Stimulated activated memory B cell treated with anti-CD40 and anti-IgM and Interleukin-4, amounts not matched to agents 10 μg/mL and 1 μg/mL and 100 μg/mL, for 72 hours (primary cell): ENCODE measurements at places on chromosomes 1 and 21.

- no peak for ATAC-seq
Observed at GRCh38 chr21:26194326-26194725, 23.8 kb upstream of the APP start.

GRCh38 chr1:233972951-233973635 is 68.6 kb downstream of the SLC35F3 start:
- ATAC-seq = no peak

DNA sequence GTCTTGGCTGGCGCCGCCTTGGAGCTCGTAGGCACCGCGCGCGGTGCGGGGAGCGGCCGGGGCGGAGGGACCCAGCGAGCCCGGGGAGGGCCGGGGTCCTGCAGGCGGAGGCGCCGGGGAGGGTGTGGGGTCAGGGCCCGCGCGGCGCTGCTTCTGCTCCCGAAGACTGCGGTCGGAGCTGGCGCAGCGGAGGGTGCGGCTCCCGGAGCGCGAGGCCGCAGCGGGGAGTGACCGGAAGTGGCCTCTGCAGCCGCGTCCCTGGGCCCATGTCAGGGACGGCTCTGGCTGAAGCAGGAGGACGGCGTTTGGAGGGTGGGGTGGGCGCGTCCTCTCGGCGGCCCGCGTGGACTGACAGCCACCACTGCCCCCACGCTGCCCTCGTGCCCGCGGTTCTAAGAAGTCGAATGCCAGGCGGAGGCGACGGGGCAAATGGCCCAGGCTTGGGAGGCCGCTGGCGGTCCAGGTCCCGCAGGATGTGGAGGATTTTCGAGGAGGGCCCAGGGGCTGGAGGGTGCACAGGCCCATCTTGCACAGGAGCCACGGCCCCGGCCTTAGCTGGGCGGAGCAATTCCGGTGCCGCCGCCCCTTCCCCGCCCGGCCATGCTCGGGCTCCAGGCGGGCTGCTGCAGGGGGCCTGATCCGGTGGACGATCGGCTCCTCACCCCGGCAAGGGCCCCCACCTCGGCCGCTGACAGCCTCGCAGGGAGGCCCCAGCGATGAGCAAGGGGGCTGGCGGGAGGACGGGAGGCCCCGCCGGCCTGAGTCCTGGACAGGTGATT is 7.7 kb upstream of the ZNF669 start:
- ATAC-seq = peak; percentile 68

DNA sequence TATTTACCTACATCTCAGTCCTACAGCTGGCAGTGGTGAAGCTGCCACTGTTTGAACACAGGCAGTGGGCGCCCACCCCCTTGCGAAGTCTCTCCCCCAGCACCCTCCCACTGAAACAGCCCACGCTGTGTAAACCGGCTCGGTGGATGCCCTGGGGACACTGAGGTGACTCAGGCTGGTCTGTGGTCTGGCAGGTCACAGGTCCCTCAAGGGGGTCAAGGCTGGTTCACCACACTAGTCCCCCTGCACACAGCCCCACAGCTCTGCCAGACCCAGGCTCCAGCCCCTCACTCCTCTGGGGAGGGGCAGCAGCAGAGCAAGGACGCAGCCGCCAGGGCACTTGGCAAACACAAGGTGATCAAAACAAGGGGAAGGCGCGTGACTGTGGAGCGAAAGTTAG is 7.6 kb downstream of the CHD5 start:
- ATAC-seq = no peak
